ENCODE measurements at places on chromosomes 12 and 14.

GRCh38 chr12:3583656-3584334 lies 92.8 kb downstream of the PRMT8 start:
- peak; percentile 53 for DNase-seq

- no peak for DNase-seq
These were observed 3.8 kb downstream of the BCDIN3D start for GRCh38 chr12:49838973-49839633.

DNA sequence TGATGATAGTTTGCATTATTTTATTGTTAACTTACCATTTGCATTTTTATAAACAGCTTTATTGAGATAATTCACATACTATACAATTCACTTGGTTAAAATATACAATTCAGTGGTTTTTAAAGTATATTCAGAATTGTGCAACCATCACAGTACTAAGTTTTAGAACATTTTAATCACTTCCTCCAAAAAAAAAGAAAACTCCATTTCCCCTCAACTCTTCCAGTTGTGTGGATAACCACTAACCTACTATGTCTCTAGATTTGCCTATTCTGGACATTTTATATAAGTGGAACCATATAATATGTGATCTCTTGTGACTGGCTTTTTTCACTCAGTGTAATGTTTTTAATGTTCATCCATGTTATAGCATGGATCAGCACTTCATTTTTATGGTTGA lies 41.3 kb downstream of the WNK1 start:
- no peak for DNase-seq

DNA sequence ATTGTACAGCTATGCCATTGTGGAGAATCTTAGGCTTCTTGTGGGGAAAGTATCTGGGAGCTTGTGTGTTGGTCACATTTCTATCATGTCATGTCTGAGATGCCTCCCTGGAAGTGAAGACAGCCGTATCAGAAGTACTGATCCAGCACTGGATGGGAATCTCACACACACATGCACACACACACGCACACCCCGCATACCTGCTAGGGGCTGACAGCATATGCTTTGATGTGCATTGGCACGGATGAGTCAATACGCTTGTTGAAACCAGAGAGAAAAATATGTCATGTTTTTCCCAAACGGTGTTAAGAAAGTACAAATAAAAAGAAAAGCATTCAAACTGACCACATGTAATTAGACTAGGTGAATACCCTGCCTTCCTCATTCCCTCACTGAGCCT lies 260.8 kb downstream of the KTN1 start:
- DNase-seq = no peak
